ENCODE measurements at places on chromosomes 2 and 18. TPM values are rescaled to one million over a fixed set of nuclear protein-coding genes. Genes with fewer than 3 reads are reported as not detected.

GRCh38 chr18:59515147-59515546 lies 156.1 kb upstream of the LMAN1 start:
- DNase-seq = no peak

DNA sequence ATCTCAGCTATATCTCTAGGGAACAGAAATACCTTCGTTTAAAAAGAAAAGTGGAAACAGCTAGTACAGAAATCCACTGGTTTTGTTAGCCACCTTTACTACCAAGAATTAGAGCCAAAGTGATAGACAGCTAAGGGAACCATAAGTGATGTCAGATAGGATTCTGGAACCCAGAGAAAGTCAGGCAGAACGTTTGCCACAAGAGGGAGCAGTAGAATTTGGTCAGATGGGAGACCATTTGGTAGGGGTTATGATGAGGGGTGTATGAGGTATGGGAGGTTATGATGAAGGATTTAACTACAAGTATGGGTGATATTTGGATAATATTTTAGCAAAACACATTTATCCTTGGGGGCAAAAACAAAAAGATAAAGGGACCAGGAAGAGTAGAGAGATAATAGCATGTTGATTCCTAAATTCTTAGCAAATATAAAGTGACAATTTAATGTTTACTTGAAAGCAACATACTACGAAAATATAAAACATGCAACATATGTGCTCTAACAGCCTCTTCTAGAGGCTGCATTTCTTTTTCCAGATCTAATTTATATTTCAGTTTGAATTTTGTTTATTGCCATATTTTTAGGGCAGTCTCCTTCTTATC lies 3.3 kb downstream of the SLC8A1 start:
- no peak for DNase-seq

DNA sequence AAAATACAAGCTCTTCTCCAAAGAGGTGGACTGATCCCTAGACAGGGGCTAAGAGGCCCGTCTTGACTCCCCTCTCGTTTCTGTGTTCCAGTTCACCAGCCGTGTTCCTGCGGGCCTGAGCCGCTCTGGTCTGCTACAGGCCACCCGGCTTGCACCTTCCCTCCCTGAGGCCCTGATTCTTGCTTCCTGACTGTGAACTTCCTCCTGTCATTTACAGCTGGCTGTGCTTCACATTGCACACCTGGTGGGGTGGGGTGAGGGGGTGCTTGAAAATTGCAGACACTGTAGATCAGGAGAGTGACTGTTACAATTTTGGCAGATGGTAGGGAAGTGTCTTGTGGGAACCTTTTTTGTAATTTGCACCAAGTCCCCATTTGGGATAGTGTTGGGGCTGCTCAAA lies 64.4 kb downstream of the TSN start:
- no peak for DNase-seq

- no peak for DNase-seq
Measured at GRCh38 chr18:45783097-45784075, 42.1 kb upstream of the SIGLEC15 start.

- no peak for DNase-seq
Measured at GRCh38 chr18:48354746-48355260, 54.4 kb downstream of the ZBTB7C start.

DNA sequence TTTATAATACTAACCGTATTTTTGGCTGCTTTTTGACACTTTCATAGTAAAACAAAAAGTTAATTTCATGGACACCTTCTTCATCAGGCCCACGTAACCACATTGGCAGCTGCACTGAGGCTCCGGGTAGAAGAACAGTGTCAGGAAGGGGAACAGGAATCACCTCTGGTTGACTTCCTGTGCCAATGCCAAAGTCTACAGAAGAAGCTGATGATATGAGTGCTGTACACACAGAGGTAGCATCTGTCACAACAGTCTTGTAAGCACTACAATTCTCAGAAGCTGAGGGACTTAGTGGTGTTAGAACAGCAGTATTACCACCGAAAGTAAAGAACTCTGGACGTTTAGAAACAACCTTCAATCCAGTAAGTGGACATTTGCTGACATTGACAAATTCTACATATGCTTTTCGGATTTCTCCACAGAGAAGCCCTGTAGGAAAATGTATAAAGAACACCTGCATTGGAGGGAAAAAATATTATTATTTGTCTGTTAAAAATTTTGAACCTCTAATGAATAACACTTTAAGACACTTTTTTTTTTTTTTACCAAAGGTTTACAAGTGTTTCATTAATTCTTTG lies 85.3 kb downstream of the TRAPPC8 start:
- no peak for DNase-seq

The C1QL2 gene
- polyA plus RNA-seq = 0.15 TPM

The MYCN gene
- 0.11 TPM for polyA plus RNA-seq

The SPC25 gene
- 0.61 TPM for polyA plus RNA-seq
